ENCODE measurements at places on chromosomes 5 and 9.
A peak's percentile ranks its signal among the peaks of the same experiment; 100 is the strongest.

- no peak for DNase-seq
Observed at GRCh38 chr5:122941737-122942136, 94.8 kb downstream of the PPIC start.

GRCh38 chr5:99945478-99946442 lies 589.4 kb upstream of the FAM174A start:
- DNase-seq = no peak

GRCh38 chr5:105150323-105150722 lies 1587.7 kb upstream of the NUDT12 start:
- DNase-seq = no peak

- DNase-seq = no peak
Observed at GRCh38 chr5:118379470-118379869, 608.9 kb downstream of the DTWD2 start.

GRCh38 chr5:166058660-166059059 lies 2232.8 kb upstream of the WWC1 start:
- no peak for DNase-seq

DNA sequence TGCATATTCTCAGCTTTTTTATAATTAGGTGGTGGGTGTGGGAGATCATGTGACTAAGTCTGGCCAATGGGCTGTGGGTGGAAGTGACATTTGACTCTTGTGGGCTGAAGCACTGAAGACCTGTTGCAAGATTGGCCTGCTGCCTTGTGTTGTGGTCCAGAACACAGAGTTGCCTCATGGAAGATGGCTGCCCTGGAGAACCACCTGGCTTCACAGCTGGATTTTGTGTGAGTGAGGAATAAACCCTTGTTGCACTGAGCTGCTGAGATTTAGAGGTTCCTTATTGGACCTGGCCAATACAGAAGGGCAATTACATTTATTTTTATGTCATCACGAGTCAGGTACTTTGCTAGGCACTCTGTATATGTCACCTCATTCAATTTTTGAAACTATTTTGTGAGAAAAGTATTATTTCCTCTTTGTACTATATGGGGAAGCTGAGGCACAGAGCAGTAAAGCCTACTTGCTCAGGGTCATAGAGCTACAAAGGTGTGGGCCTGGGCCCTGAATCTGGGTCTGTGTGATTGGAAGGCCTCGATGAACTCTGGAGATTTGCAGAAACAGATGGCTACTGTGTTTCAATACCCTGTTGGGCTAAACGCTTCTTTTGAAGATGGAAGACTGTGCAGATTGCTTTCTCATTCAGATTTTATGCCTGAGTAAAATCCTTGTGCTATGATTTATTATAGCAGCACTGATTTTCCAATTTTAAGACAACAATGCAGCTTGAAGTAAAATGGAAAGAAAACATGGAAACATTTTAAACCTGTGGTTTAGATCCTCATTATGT lies 71.2 kb upstream of the TBC1D2 start:
- DNase-seq = peak; percentile 46

DNA sequence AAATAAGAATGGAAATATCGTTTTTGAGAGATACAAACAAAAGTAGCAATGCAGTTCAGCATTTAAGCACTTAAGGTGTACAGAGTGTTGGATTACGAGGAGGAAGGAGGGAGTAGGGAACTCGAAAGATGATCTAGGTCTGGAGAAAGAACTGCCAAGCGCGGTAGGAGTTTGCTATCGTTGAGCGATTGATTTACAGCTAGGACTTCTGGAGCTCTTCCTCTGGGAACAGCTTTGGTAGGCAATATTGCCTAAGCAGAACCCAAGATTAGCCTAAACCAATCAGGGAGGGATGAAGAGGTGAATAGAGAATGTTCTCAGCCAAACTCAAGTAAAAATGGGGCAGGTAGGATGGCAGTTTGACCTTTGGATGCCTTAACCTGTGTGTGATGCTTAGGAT lies 965 bp downstream of the CLTA start:
- no peak for DNase-seq

GRCh38 chr9:136403538-136403914 lies 3.6 kb upstream of the SNAPC4 start:
- DNase-seq = no peak

DNA sequence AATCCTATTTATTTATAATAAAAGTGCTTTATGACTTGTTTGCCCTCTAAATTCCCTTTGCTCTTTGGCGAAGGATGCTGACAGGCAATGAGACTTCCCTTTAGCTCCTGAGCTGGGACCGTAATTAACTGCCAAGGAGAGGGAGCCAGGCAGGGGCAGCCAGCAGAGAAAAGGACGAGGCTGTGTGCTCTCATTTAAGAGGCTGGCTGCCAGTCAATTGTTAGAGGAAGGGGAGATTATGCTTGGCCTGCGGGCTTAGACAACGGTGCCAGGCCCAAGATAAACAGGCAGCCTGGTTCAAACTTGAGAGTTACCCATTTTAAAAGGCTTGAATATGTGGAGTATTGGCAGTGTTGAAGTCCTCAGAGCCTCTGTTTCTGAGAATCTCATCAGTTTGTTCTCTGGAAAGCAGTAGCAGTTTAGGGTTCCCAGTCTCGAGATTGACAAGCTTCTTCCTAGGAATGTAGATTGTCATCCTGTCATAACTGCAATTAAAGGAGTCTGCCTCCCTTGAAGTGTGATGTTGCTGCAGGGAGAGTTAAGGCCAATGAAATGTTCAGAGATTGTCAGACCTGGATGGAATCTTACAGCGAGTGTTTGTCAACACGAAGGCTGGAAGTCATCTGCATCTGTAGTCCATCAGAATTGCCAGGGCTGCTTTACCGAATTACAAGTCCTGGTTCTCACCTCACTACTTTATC lies 113.2 kb downstream of the JAKMIP2 start:
- DNase-seq = no peak

DNA sequence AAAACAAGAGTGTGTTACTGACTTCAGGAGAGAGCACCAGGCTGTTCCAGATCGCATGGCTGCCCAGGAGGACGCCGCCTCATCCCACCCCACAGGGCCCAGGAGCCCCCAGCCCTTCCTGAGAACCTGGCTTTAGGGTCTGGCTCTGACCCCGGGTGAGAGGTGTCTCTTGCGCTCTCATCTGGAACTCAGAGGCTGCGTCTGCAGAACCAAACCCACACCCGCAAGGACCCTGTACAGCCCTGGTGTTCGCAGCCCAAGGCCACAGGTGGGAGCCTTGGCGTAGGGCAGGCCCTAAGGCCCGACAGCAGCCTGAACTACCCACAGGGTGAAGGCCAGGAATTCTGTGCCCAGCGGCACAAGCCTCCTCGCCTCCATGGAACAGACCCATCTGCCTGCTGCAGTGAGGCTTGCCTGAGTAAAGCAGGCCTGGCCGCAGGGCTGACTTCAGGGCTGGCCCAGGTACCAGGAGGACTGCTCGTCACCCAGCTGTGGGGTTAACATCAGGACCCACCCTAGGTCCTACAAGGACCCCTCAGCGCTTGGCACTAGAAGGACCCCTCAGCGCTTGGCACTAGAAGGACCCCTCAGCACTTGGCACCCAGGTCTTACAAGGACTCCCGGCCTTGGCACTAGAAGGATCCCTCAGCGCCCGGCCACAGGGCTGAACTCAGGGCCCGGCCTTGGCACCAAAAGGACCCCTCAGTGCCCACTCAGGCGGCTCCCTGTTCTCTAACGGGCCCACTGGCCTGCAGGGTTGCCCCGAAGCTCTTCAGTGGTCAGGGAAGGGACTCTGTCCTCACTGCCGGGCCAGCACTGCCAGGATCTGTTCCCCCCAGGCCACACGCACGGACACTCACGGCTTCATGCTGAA lies 48.2 kb downstream of the NKD2 start:
- DNase-seq = no peak

- no peak for DNase-seq
Observed at GRCh38 chr9:88710449-88710848, 175.5 kb downstream of the NXNL2 start.

DNA sequence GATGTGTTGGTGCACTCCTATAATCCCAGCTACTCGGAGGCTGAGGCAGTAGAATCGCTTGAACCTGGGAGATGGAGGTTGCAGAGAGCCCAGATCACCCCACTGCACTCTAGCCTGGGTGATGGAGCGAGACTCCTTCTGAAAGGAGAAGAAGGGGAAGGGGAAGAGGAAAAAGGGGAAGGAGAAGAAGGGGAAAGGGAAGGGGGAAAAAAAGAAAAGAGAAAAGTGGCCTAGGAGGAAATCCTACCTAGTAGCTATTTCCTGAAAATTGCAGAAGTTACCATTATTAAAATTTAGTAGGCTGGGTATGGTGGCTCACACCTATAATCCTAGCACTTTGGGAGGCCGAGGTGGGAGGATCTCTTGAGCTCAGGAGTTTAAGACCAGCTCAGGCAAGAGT lies 67.4 kb downstream of the ARRDC3 start:
- DNase-seq = no peak

DNA sequence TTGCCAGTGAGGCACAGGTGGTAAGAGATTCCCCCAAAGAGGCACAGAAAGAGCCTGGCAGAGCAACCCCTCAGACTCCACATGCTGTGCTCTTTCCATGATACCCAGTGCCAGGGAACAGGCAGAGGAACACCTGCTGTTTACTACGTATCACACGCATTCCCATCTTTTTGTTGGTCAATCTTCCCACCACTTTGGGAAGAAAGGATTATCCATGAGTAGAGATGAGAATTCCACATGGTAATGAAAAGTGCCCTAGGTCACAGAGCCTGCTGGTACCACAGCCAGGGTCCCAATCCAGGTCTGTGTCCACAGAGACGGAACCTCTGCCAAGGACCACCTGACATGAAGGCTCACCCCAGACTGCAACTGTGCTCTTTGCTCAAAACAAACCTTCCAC lies 86.6 kb downstream of the LHFPL2 start:
- no peak for DNase-seq

DNA sequence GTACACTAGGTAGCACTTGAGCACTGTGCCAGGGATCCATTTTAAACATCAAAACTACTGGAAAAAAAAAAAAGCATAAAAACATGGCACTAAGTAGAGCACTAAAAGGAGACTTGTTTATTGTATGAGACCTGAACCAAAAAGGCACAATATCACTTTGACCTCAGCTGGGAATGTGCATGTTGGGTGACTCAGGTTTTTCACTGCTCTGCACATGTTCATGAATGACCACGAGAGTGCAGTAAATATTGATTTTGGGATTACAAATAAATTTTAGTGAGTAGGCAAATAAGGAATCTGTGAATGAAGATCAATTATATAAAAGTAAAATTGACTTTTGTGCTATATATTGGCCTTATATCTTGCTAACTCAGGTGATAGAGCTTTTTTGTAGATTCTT lies 11.8 kb downstream of the RMI1 start:
- no peak for DNase-seq

GRCh38 chr5:14849516-14850294 lies 21.9 kb downstream of the ANKH start:
- DNase-seq = no peak

DNA sequence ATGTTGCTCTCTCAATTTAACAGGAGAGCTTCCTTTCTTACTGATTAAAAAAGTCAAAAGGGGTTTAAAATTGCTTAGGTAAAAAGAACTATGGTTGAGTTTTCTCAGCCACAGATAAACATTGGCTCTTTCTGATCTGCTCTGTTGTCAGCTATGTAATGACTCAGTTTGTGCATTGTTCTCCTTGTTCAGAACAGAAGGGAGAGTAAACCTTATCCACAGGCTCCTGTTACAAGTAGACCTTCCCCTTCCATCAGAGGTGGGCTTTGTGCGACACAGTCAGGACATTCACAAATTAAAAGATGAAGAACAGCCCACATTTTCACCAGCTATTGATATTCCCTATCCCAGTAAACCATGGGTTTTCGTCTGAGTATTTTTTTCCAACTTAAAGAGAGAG lies 236.3 kb upstream of the SEMA6A start:
- no peak for DNase-seq

DNA sequence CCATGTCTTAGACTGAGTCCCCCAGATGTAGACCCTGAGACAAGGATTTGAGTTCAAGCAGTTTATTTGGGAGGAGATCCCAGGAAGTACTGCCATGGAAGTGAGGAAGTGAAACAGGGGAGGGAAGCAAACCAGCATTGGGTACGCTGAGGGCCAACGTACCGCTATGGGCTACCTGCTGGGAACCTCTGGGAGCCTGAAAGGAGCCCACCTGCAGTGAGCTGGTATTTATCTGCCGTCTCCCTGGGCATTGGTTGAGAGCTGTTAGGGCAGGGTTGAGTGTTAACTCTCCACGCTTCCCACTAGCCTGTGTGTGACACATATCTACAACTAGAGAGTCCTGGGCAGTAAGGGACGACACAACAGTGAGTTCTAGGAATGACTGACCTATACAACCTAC lies 131.6 kb upstream of the SLC24A2 start:
- DNase-seq = no peak

DNA sequence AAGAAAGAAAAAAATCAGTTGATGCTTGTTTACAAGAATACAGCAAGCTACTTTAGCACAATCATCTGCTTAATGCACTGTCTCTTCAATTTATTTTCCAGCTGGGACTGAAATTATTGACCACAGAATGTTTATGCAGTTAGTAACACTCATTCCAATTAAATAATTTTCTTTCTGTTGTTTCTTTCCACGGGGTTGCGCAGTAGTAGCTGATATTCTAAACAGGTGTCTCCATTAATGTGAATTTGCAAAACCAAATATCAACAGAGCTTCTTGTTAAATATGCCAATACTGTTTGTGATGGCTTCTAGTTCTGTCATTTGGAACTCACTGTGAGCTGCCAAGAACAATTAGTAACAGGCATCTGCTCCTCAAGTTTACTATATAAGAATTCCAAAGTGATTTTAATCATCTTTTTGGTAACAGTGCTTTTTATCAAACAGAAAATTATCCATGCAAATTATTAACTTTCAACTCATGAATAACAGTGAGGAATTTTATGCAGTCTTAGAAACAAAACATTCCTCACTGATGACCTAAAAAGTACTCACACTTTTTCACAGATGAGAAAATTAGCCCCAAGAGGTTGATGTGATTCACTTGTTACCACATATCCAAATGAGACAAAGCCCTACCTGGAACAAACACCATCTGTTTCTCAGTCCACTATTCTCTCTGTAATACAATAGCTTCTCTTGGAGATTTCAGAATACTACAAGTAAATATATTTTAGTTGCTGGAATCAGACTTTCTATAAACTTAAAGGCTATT lies 567.6 kb upstream of the RGMB start:
- no peak for DNase-seq

DNA sequence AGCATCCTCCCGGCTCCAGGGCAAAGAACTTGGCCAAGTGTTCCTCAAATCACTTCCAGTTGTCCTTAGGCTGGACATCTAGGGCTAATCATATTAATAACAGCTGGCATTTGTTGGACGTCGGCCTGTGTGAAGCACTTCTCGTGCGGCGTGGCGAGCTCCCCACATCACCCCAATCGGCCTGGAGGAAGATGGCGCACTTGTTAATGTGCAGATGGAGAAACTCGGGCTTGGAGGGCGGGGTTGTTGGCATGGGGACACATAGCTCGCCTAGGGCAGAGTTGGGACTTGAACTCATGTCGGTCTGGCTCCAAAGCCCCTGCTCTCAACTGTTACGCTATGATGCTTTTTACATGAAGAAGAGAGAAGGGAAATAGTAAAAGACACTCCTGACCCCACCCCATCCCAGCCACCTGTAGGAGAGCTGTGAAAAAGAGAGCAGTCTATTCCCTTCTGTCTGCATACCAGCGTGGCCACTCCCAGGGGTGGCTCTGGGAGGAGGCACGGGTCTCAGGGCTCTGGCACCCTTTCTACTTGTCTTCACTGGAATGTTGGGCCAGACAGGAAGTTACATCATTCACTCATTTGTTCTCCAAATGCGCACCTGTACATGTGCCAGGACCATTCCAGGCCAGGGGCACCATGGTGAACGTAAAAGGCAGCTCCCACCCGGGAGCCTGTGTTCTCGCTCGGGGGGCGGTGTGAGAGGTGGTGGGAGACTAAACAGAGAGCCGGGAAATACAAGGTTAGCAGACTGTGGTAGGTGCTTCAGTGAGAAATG lies 12.8 kb upstream of the NUP214 start:
- DNase-seq = no peak

Data from HFF-Myc (cell line).